Activated T-cell treated with anti-CD3 and anti-CD28 coated beads, Interleukin-2, amount 50 U/mL, for 72 hours (primary cell): ENCODE measurements at places on chromosomes 11 and 22. TPM values are rescaled to one million over a fixed set of nuclear protein-coding genes. Genes with fewer than 3 reads are reported as not detected.

Gene ZNF280A
- total RNA-seq = not detected

Gene P4HA3
- not detected for total RNA-seq

Gene CRYBB3
- 0.77 TPM for total RNA-seq

Gene IL18
- total RNA-seq = not detected

Gene NXPE1
- not detected for total RNA-seq

Gene RAB36
- 0.19 TPM for total RNA-seq
